ENCODE measurements at places on chromosomes 4 and X.
A peak's percentile ranks its signal among the peaks of the same experiment; 100 is the strongest.

GRCh38 chr4:184102488-184102887 is 115.2 kb downstream of the ENPP6 start:
- DNase-seq, result no peak

- no peak for DNase-seq
Observed at GRCh38 chrX:154731184-154731583, 19.7 kb downstream of the GAB3 start.

GRCh38 chr4:73028621-73029020 is 40.9 kb downstream of the COX18 start:
- DNase-seq, result no peak

DNA sequence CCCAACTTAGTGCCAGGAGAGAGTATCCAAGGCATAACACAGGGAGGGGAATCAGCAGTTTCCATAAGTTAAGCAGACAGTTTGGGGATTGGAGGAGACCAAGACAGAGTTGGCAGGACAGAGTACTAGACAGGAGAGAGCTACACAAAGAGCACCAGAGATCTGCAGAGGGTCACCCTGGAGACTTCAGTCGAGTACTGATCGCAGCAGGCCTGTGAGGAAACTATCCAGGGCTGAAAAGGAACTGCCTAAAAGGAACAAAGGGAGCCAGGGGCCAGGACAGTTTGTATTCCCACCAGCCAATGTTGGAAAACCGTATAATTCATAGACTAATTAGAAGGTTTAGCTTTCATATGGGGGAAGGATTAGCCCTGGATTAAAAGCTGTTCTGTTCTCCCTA is 80.6 kb upstream of the ENPP6 start:
- DNase-seq, result no peak

DNA sequence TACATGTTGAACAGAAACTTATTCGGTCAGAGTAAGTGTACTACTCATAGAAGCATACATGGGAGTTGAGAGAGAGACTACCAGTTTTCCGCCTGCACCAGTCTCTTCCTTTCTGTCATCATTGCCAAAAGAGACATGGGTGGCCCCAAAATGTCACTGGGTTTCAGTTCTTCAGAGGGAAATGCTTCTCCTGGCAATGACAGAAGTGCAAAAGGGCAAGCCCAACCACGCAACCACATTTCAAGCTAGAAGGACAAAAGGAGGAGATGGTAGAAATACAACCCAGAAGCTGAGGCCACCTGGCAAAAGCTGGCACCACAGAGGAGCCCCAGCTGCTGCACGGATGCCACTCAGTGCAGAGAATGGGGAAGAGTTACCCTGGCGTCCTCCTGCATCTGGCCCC is 320.1 kb downstream of the BCOR start:
- no peak for DNase-seq

GRCh38 chr4:78166622-78167021 is 109.5 kb downstream of the FRAS1 start:
- no peak for DNase-seq

- no peak for DNase-seq
Observed at GRCh38 chr4:147370881-147371280, 110.0 kb upstream of the EDNRA start.

- DNase-seq, result no peak
Observed at GRCh38 chrX:43640482-43640881, 15.6 kb upstream of the MAOA start.

GRCh38 chr4:152516156-152516555 is 19.7 kb downstream of the FBXW7 start:
- DNase-seq, result no peak

DNA sequence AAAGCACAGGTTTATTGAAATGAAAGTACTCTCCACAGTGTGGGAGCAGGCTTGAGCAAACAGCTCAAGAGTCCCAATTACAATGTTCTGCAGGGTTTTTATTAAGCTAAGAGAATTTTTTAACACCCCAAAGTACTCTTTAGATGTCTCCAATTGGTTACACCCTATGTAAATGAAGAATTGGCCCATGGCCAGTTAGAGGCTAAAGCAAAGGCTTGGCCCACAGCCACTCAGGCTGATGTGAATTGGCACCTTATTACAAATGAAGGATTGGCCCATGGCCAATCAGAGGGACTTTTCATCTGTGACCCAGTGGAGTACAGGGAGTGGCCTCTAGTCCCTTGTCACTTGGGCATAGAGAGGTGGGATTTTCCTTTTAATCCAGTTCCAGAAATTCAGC is 30.1 kb upstream of the IQCM start:
- no peak for DNase-seq

DNA sequence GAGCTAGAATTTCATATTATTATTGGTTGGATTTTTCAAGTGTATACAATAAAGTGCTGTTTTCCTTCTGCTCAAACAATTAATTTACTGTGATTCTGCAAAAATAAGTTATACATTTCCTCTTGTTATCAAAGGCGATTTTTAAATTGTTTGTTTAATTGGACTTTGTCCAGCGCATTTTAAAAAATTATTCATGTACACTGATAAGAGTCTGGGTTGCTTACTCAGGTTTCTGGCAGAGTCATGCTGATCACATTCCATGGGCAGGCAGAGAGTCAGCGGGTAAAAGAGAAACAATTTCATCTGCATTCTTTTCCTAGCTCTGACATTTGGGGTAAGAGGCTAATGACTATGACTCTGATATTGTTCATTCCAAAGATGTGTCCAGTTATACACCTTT is 8.9 kb downstream of the FAT4 start:
- DNase-seq, result no peak

GRCh38 chrX:9707306-9708033 is 58.2 kb downstream of the GPR143 start:
- no peak for DNase-seq

DNA sequence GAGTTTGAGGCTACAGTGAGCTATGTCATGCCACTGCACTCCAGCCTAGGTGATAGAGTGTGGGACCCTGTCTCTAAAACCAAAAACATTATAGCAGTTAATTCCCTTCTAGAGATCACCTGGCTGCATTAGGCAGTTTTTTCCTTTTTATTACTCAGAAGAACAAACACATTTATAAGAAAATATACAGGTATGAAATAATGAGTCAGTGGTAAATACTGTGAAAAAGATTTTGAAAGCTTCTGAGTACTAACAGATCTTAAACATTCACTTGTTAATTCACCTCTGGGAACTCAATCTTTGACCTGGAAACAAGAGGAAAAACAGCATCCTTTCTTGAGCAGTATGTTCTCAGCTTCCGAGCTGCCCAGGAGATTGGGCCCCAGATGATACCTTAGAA is 64.1 kb downstream of the UCHL1 start:
- DNase-seq, result no peak

DNA sequence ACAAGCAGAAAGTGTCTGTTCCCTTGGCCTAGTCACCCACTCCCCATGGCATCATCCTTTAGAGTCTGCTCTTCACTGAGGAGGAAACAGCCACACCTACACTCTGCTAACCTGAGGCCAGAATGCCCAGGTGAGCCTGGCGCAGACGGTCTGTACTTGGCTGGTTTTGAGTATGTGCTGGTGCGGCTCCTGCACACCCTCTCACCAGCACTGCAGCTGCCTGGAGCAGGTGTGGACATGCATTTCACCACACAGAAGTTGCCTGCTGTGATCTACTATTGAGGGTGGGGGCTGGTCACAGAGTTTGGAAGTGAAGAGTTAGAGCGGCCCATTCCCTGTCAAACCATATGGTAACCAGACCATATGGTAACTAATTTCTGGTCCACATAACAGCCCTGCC is 39.5 kb downstream of the KANTR start:
- DNase-seq, result no peak

DNA sequence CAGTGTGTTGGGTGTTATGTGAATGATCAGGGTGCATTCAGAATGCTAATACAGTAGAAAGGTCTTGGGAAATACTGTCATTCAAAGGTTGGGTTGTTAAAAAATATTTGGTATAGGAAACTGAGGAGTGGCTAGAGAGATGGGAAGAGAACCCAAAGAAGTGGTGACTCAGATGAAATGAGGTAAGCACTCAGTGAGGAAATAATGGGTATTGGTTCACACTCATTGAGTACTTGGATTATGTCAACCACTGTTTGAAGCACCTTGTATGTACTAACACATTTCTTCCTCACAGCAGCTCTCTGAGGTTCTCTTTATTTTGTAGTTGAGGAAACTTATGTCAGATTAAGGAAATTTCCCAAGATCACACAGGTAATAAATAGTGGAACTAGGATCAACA is 40.8 kb upstream of the NUDT6 start:
- no peak for DNase-seq

GRCh38 chr4:101711590-101712260 is 78.8 kb upstream of the BANK1 start:
- DNase-seq, result no peak

DNA sequence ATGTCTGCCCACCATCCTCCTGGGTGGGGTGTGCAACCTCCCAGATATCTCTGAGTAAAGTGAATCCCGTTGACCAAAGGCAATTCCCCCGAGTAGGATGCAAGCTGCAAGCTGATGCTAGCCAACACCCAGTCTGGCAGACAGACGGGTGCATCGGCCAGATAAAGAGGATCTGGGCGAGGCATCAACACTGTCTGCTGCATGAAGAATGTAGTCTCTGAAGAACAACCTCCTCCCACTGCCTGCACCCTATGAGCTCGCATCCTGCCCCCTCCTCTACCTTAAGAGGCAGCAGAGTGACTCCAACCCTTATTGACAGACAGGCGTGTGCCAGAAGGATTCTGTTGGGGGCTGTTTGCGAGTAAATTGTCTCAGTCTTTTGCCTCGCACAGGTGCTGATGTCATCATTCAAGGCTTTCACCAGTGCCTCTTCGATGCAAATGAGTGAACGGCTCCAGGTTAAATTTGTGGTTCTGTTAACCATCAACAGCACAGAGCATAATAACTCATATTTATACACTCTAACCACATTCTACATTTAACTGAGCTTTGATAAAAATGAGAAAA is 546.9 kb downstream of the BCOR start:
- no peak for DNase-seq

- no peak for DNase-seq
Observed at GRCh38 chr4:145719752-145720624, 40.0 kb downstream of the C4orf51 start.

- peak; percentile 45 for DNase-seq
Observed at GRCh38 chr4:186900232-186900900, 176.7 kb upstream of the FAT1 start.
